ENCODE measurements at places on chromosomes 5 and 9.

DNA sequence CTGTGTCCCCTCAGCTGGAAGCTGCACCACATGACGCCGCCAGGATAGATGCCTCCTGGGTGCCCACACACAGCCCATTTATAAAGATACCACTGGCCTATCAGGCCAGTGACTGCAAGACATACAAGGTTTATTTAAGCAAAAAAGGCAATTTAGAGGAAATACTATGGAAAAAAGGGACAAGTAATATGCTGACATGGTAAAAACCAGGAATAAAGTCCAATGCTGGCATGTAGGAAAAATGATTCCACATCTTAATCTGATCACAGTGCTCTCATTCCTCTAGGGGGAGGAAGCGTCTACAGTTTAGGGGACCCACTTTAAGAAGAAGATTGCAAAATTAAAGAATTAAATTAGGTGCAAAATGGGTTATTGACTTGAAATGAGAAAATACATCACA, 80.1 kb downstream of the ZNF354C start:
- DNase-seq: no peak

GRCh38 chr5:96649251-96649662, 12.9 kb upstream of the CAST start:
- no peak for DNase-seq

GRCh38 chr9:125470767-125471580, 209.3 kb downstream of the GAPVD1 start:
- no peak for DNase-seq

- peak; percentile 88 for DNase-seq
These were observed 36.4 kb upstream of the GLRX start for GRCh38 chr5:95858661-95859595.

GRCh38 chr5:174008922-174009321, 20.0 kb downstream of the C5orf47 start:
- DNase-seq: no peak

DNA sequence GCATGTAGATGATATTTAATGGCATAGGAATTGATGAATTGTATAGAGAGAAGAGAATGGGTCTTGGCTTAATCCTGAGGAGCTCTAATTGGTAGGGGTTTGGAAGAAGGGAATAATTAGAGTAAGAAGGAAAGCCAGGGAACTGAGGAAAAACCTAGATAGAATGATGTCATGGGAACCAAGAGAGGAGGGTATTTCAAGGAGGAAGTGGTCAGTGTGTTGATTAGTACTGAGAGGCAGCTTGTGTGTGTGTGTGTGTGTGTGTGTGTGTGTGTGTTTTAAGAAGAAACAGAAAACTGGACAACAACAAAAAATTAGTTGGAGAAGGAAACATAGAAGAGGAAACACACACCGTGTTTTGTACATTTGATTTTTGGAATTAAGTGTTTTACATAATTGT, 42.8 kb downstream of the MAST4 start:
- DNase-seq: no peak

DNA sequence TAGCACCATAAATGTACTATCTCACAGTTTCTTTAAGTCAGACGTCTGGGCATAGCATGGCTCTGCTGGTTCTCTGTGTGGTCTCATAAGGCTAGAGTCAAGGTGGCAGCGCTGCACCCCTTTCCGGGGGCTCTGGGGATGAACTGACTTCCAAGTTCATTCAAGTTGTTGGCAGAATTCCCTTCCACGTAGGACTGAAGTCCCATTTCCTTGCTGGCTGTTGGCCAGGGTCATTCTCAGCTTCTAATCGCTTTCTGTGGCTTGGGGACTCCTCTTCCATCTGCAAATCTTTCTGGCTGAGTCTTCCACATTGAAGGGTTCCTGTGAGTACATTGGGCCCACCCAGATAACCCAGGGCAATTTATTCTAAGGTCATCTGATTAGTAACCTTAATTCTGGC, 211.0 kb downstream of the AGTPBP1 start:
- DNase-seq: no peak

GRCh38 chr9:75071530-75072122, 16.3 kb downstream of the NMRK1 start:
- no peak for DNase-seq

DNA sequence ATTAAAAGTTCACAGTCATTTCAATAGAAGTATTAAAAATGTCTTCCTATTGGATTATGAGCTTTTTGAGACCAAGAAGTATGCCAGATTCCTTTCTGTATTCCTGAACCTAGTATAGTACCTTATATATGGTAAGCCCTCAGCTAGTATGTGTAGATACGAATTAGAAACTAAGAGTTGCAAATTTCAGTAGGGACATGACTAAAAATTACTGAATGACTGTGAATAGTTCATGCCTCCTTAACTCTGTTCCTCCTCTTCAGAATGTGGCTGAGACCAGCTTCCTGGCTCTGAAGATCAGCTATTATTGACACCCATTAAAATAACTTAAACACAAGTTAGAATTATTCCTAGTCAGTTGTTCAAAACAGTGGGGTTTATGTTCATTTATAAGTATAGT, 19.7 kb downstream of the KDM3B start:
- DNase-seq: no peak

GRCh38 chr9:113875459-113876150, 504 bp upstream of the ZNF618 start:
- DNase-seq: no peak

DNA sequence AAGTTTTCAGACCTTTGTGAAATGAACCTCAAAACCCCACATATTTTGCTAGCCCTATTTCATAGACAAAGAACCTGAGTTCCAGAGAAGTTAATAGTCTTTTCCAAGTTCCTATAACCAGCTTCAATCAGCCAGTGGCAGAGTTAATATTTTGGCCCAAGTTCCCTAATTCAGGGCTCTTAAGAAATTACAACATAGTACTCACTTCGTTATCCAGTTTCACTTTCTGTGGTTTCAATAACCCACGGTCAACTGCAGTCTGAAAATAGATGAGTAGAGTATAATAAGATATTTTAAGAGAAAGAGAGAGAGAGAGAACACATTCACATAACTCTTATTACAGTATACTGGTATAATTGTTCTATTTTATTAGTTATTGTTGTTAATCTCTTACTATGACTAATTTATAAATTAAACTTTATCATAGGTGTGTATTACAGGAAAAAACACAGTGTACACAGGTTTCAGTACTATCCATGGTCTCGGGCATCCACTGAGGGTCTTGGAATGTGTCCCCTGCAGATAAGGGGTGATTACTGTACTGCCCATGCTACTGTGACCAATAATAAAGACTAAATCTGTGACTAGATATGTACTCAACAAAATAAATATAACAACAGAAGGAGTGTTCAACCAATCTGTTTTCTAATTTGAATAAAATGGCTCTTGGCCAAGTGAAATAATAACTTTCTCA, 9.3 kb upstream of the MYOT start:
- peak; percentile 90 for DNase-seq

DNA sequence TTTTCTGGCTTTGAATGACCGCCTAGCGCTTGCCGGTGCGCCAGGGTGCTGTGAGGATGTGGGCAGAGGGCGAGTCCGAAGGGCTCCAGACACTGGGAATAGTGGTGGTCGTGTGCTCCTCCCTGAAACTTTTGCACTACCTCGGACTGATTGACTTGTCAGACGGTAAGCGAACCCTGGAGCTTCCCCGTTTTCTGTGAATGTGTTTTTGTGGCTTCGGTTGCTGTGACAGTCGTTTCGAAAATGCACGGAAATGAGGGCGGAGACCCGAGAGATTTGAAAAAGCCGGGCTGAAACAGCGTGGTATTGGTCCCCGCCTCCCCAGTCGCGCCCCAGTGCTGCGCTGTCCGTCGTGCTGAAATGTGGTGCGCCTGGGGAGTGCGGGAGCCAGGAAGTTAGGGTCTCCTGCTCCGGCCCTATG, 102.5 kb upstream of the GABRP start:
- peak; percentile 27 for DNase-seq

- DNase-seq: peak; percentile 90
These were observed 111.8 kb upstream of the LHFPL2 start for GRCh38 chr5:78760366-78760765.

DNA sequence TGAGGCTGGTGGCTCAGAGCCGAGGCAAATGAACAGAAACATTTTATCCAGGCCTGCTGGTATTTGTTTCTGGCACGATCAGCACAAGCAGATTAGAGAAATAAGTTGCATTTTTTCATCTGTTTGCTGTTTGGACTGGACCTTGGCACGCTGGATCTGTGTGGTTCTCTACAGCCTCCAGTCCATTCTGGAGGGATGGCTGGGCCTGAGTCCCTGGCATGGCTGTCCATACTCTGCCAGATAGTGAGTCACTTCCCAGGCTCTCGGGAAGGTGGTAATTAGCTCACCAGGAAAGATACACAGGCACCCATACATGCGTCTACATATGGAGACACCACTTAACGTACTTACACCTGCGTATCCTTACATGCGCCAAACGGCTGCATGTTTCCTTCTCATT, 78.6 kb downstream of the SPRY4 start:
- DNase-seq: no peak

GRCh38 chr5:157541447-157542118, 34.0 kb downstream of the ADAM19 start:
- no peak for DNase-seq

DNA sequence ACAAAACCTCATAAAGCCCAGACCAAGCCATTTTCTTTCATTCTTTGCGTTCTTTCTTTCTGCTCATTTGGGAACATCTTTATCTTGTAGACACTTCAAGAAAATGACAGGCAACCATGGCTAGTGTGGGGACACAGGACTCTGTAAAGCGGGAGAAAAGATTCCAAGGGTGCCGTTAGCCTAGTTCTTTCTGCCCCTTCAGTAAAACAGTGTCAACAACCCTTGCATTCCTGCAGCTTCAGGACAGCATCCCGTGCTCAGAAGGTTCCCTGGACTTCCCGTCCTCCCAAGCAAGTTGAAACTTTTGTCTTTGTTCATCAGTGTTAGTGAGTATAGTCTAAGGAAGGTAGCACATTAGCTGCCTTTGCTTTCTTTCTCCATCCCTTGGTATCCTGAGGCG, 41.9 kb downstream of the TAS2R1 start:
- no peak for DNase-seq

DNA sequence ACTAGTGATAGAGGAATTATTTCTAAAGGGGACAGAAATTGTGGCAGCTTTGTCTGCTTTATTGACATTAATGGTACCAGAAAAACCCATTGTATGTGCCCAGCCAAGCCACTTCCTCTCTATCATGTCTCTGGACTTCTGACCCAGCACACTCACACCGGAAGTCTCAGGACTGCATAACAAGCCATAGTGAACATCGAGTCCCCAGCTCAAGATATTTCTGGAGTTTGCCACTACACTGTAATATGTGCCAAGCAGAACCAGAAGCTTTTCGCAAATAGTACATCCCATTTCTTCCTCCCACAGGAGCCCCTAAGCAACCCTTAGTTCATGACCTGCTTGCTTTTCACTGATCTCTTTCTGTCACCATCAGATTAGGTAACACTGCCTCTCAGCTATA, 187.4 kb upstream of the GHR start:
- DNase-seq: no peak

GRCh38 chr5:39376293-39376714, 12.0 kb upstream of the C9 start:
- peak; percentile 57 for DNase-seq

GRCh38 chr9:69454321-69454720, 129.3 kb downstream of the ENTREP1 start:
- DNase-seq: peak; percentile 67

- DNase-seq: no peak
These were observed 55.0 kb upstream of the CDH12 start for GRCh38 chr5:22908129-22908528.

DNA sequence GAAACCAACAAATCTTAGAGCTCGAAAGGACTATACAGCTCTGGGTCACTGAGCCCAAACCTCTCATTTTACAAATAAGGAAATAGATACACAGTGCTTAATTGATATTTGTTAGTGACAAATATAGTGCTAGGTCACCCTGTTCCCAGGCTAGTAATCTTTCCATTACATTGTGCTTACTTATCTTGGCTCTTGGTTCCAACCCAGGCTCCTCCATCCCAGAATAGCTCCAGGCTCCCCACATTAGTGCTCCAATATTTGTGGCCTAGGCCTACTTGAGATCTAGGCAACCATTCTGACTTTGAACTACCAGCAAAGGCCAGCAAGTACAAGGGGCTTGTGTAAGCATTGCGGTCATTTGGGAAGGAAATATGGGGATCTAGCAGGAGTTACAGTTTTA, 21.7 kb upstream of the SUB1 start:
- DNase-seq: no peak

- no peak for DNase-seq
These were observed 15.0 kb downstream of the MAMDC2 start for GRCh38 chr9:70058569-70059116.

DNA sequence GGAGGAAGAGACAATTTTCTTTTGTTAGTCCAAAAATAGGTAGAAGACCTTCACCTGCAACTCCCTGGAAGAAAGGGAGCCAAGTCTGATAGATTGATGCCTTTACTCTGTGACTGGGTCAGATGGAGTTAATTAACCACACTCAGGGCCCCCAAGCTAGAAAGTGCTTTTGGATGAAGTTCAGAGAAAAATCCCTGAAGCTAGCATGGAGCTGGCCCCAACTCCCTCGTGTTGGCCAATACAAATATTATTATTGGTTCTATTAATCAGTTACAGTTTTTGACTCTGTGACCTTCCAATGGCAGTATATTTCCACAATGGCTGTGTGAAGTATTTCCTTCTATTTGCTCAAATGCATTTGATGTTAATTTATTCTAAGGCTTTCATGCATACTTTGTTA, 1753.5 kb downstream of the EFNA5 start:
- DNase-seq: no peak

- DNase-seq: no peak
These were observed 71.4 kb upstream of the ATP10B start for GRCh38 chr5:160923411-160923810.

DNA sequence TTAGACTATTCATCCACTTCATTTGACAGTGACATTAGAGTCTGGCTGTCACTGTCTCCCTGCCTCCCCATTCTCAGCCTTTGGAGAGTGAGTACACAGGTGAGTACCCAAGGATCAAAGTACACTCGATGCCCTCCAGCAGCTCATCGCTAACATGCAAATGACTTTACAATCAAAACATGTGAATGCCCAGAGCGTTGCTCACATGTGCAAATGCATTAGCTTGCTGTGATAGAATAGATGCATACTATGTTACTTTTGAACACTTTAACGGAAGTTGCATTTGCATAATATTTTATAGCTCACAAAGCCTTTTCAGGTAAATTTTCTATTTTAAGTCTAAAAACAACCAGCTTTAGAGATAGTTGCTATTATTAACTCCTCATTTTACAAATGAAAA, 107.6 kb downstream of the SYK start:
- DNase-seq: no peak

GRCh38 chr5:124876983-124877382, 130.5 kb upstream of the ZNF608 start:
- DNase-seq: no peak

GRCh38 chr5:26329562-26330189, 708.7 kb downstream of the CDH9 start:
- no peak for DNase-seq

- DNase-seq: no peak
These were observed 17.0 kb downstream of the PTBP3 start for GRCh38 chr9:112316258-112316943.

GRCh38 chr9:38008168-38009034, 60.6 kb downstream of the SHB start:
- DNase-seq: no peak

All from AML-193 (cell line).